ENCODE measurements at places on chromosomes 11 and 22.

GRCh38 chr11:42806191-42806590 lies 505.6 kb upstream of the API5 start:
- DNase-seq: no peak

GRCh38 chr22:43706151-43706550 lies 106.0 kb downstream of the EFCAB6 start:
- no peak for DNase-seq

DNA sequence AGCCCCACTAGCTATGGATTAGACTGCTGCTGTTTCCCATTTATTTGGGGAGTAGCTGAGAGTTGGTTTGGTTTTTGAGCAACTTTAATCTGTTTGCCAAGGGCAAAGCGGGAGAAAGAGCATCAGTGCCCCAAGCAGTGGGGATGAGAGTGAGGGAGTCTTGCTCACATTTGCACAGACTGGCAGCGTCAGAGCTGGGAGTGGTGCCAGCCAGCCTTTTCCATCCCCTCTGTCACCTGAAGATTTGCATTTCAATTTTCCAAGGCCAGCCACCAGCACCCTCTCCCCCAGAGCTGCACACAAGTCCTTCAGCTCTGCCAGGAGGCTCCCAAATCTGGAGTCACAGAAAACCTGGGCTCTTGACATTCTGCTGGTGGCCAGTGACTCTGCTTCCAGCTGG lies 21.0 kb upstream of the UVRAG start:
- no peak for DNase-seq

DNA sequence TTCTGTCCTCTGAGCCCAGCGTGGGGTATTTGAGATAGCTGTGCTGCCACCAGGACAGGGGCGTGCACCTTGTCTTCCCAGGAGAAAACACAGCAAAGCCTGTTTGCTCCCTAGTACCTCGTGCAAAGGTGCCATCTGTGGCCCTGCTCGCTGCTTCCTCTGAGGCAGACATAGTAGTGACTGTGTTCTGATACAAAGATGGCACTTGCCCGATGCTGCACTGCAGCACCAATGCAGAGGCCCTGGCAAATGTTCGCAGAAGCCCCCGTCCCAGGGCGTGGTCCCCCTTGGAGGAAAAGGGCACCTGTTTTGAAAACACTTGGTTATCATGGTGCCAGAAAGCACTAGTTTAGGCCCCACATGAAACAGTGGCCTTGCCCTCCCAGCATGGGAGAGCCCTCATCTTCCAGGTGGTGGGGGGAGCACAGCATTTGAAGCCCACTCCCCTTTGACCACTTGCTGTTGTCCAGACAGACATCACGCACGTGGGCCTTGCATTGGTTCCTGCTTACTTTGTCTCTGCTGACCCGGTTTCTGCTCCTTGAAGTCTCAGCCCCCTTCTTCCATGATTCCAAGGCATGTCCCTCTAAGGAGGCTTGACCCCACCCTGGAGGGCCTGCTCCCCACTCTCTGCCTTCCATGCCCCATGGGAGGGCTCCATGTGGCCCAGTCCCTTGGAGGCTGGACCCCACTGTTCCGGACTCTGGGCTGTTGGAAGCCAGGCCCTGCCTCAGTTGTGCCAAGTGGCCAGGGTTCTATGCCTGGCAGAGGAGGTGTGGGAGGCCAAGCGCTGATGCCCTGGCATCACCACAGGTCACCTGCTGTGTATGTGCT lies 109.4 kb downstream of the KCNQ1OT1 start:
- no peak for DNase-seq

- DNase-seq: no peak
These were observed 279.4 kb upstream of the PDGFD start for GRCh38 chr11:104443387-104443786.
